Common myeloid progenitor, CD34-positive (primary cell): ENCODE measurements at places on chromosomes 1 and 21.

GRCh38 chr1:20148571-20149500 lies 9.7 kb downstream of the PLA2G2F start:
- no peak for DNase-seq

DNA sequence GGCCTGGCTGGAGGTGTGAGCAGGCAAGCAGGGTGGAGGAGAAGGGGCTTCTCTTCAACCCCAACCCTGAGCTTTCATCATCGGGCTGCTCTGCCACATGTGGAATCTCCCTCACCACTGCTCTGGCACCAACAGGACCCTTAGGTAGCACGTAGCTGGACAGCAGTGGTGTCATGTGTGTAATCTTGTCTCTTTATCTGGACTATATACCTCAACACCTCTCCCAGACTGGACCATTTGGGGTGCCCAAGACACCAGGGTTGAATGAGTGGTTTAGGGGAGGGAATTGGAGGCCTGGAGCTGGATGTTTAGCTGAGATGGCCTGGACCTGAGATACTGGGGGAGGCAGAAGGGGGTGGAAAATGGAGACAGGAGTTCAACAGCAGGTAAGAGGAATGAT lies 63.0 kb downstream of the UBE2T start:
- DNase-seq: no peak

- DNase-seq: no peak
Observed at GRCh38 chr1:97877307-97877706, 43.5 kb downstream of the DPYD start.

- DNase-seq: no peak
Observed at GRCh38 chr21:31688603-31689368, 29.3 kb downstream of the SOD1 start.

- DNase-seq: peak; percentile 85
Observed at GRCh38 chr1:109794319-109795132, 30.8 kb upstream of the EPS8L3 start.

DNA sequence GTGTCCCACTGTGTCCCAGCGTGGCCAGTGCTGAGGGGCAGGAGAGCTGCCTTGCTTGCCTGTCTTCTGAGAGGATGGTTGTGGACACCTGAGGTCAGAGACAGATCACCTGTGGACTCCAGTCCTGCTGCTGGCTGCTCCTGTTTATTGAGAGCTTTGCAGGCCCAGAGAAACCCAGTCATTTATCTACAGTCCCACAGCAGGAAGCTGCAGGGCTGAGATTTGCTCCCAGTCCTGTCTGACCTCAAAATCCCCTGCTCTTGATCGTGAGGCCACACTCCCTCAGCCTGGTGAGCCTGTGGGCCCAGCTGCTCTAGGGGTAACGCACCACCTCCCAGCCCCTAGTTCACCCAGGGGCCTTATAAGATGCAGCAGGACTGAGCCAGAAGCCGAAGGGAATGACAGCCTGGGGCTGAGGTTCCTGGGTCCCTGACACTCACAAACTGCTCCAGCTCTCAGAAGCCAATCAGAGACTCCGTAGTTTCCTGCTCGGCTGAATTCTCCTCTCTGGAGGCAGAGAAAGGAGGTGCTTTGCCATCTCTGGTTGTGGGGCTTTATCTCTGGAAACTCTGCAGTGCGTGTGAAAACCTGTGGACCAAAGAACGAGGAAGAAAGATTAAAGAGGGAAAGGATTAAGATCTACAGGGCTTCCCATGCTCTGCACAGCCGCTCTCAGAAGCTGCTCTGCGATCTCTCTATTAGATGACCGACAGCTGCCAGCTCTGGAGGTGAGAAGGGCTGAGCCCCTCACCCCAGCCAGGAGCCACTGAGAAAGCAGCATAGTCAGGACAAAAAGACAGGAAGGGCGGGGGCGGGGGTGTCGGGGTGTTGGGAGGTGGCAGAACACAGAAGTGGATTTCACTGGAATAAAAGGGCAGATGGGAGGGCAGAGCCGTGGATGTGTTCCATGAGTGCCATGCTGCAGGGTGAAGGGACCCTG lies 39.1 kb downstream of the UBIAD1 start:
- peak; percentile 34 for DNase-seq

DNA sequence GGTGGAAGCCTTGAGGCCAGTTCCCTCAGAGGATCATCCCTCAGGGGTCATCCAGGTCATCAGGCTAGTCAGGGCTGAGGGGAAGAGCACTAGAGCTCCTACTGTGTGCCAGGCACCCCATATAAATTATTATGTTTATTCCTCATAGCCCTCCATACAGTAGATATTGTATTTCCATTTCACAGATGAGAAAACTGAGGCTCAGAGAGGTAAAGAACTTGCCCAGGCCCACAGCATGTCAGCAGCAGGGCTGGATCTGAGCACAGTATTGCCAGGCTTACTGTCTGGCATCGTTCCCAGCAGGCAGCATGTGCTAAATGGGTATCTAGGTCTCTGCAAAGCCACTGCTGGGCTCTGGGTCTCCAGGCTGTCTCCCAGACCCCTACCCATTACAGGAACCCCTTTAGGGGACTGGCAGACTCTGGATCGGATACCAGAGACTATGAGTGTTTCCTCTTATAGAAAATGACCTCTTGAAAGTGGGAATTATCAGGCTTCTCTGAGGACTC lies 153.3 kb downstream of the PTPRU start:
- no peak for DNase-seq

DNA sequence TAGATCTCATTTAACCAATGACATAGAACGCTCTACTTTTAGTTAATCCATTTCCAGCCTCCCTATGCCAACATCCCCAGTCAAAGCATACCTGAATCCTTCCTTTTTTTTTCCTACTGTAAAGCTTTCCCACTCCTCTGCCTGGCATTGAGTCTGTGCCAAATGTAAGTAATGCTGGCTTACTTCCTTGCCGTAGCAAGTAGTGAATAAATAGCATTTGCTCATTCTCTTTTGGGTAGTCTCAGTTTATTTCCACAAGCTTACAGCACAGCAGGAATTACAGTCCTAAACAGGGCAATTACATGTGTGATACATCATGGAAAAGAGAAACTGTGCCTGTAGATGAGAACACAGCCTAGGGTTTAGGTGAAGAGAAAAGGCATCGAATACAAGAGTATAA lies 352.6 kb upstream of the NEGR1 start:
- DNase-seq: no peak

- DNase-seq: no peak
Observed at GRCh38 chr1:33368431-33368830, 47.5 kb upstream of the A3GALT2 start.
